ENCODE measurements at places on chromosomes 16 and 17.

GRCh38 chr17:15409721-15410250 lies 57.6 kb downstream of the CDRT4 start:
- DNase-seq = no peak

GRCh38 chr17:9958586-9959281 lies 53.7 kb upstream of the RCVRN start:
- DNase-seq = no peak

DNA sequence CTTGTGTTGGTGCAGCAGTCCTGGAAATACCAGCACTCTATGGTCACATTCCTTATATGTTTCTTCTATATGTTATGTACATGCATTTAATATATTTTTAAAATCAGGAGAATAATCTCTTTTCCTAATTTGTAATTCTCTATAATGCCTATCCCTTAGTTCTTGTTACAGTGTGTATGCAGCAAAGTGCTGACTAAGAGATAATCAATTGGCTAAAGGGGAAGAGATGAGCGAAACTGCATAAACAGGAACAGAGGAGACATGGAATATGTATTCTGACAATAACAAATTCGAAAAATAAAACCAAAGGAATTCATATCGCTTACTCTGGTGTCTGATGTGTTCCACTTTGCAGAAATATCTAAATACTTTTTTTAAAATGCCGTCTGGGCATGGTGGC lies 41.7 kb downstream of the SYNRG start:
- no peak for DNase-seq

GRCh38 chr16:50271148-50272041 lies 5.0 kb downstream of the ADCY7 start:
- no peak for DNase-seq
